Stimulated activated naive CD4-positive, alpha-beta T cell treated with Interleukin-2 at 50 U/mL for 16 hours (primary cell): ENCODE measurements at places on chromosomes 1 and 21.

GRCh38 chr1:3168678-3169077 is 99.7 kb downstream of the PRDM16 start:
- no peak for DNase-seq

- no peak for DNase-seq
These were observed 24.6 kb downstream of the SLC27A3 start for GRCh38 chr1:153799566-153800465.

- no peak for DNase-seq
These were observed 55.0 kb downstream of the HUNK start for GRCh38 chr21:31927689-31928353.

- no peak for DNase-seq
These were observed 24.4 kb upstream of the AHCYL1 start for GRCh38 chr1:109959974-109960744.

- no peak for DNase-seq
These were observed 27.3 kb upstream of the PDPN start for GRCh38 chr1:13556224-13556764.
